NCI-H146 (cell line): ENCODE measurements at places on chromosomes 1 and 21.

- no peak for DNase-seq
These were observed 17.5 kb upstream of the SPSB1 start for GRCh38 chr1:9275161-9275560.

DNA sequence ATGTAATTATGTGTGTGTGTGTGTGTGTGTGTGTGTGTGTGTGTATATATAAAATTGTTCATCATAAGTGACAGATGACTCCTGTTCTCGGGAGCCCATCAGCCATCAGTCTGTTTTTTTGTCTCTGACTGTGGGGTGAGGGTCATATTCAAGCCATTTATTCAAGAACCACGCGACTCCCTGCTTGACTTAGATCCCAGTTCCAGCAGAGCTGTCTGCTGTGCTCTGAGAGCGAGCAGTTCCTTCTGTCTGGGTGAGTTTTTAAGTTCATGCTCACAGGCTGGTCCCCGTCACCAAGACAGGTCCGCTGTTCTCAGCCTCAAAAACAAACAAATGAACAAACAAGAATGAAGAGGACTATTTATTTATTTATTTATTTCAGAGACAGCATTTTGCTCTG, 18.3 kb upstream of the NPPB start:
- no peak for DNase-seq

DNA sequence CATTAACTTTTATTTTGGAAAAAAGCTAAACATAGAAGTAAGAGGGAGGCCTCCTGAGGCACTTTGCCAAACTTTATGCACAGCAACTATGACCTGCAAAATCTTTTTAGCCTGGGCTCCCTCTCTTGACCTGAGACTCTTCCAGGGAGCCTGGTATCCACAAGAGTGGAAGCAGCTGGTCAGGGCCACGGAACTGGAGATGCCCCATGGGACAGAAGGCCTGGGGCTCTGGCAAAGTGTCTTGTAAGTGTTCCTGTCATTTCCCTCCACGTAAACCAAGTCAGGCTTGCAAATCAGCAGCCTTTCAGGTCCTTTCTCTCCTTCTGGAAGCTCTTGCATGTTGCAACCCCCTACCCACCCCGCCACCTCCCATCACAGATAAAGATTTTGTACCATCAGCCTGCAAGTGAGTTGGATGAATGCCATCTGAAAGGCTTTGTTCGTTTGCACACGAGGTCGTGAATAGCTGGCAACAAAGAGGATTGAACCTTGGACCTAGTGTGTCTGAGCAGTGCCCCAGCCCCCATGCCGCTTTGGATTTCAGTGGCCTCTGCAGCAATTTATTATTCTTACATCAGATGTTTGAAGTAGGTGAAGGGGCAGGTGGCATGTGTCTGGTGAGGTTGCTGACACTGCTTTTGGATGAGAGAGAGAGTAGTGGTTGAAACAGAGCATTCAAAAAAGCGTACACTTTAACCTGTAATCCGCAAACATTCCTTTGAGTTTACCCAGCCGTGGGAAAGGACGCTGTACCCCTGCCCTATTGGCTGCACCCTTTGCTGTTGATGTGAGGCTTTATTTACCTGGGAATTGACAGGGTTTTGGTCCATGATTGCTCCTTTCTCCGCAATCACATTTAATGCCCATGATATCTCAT, 91.6 kb downstream of the GALNT2 start:
- peak; percentile 88 for DNase-seq

DNA sequence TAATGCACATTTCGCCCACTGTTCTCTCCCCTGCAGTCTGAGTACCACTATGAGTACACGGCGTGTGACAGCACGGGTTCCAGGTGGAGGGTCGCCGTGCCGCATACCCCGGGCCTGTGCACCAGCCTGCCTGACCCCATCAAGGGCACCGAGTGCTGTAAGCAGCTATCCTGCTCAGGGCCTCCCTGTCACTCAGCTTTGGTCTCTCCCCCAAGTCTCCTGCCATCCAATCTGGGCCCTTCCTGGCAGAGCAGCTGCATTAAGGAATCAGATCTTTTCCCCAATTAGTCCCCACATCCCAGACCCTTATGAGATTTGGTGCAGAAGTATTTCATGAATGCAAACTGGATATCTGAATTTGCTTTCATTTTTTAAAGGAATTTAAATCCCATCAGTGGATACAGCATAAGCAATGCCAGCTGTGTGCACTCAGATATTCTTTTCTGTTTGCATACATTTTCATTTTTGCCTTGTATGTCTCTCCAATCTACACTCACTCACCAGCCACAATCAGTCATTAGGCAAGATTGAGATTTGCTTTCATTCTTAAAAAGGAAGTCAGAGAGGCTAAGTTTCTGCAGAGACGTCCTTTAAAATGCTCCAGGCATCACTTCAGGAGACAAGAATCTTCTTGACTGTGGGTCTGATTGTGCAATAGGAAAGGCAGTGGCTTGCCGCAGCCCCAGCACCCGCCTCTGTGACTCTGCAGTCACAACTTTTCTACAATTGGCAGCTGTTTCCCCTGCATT, 48.1 kb downstream of the ELAPOR1 start:
- DNase-seq: no peak

- no peak for DNase-seq
These were observed 35.1 kb upstream of the SLC30A10 start for GRCh38 chr1:219963432-219963831.

GRCh38 chr1:208219098-208219658, 25.0 kb downstream of the PLXNA2 start:
- DNase-seq: no peak

GRCh38 chr1:100252901-100253300, 3.3 kb upstream of the DBT start:
- no peak for DNase-seq
